ENCODE measurements at places on chromosomes 4 and X. TPM values are rescaled to one million over a fixed set of nuclear protein-coding genes. Genes with fewer than 3 reads are reported as not detected.

The MID1 gene
- 38.8 TPM for total RNA-seq

The HHIP gene
- 2.5 TPM for total RNA-seq

The GPRASP3 gene
- 48.5 TPM for total RNA-seq

The CXorf65 gene
- total RNA-seq = not detected

The SMPX gene
- not detected for total RNA-seq

The HSD17B13 gene
- total RNA-seq = 0.94 TPM

The MAGEA11 gene
- not detected for total RNA-seq

The TXK gene
- total RNA-seq = 2.8 TPM

The ADGRA3 gene
- 96.7 TPM for total RNA-seq

The TRPC5OS gene
- total RNA-seq = not detected

The ZNF330 gene
- total RNA-seq = 21.0 TPM
